ENCODE measurements at places on chromosomes 7 and 10.

DNA sequence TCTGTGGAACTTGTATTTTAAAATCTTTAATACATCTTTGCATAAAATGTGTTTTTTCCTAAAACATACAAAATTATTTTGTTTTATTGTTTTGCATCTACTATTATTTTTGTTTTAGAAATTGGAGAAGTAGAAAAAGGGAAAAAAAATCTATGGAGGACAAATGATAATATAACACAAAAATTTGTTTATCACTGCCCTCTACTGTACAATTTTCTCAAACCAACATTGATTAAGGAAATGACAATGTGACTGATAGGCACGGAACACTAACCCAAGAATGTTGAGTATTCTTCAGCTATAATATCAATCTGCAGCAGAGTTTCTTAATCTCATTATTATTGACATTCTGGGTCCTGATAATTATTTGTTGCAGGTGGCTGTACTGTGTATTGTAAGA is 9.5 kb upstream of the ING3 start:
- DNase-seq, result no peak

- no peak for DNase-seq
Observed at GRCh38 chr10:110324201-110324804, 19.6 kb upstream of the SMNDC1 start.

- DNase-seq, result no peak
Observed at GRCh38 chr10:1600861-1601260, 136.5 kb downstream of the ADARB2 start.

DNA sequence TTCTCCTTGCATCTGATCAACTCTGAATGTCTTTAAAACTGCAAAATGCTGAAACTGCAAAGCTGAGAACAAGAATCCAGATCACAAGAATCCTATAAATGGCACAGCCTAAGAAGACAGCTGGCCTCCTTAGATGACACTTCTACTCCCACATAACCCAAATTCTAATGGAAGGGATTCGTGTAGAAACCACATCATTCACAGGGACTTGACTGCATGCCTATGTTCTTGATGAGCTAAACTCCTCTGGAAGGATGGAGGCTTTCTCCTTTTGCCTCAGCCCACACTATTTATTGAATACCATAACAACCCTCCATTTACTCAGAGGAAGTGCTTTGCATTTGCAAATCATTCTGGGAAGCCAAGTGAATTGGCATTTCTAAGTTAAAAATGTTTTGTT is 252.5 kb upstream of the VWC2 start:
- DNase-seq, result no peak

- DNase-seq, result no peak
Observed at GRCh38 chr10:102501201-102502028, 1.1 kb downstream of the ACTR1A start.

DNA sequence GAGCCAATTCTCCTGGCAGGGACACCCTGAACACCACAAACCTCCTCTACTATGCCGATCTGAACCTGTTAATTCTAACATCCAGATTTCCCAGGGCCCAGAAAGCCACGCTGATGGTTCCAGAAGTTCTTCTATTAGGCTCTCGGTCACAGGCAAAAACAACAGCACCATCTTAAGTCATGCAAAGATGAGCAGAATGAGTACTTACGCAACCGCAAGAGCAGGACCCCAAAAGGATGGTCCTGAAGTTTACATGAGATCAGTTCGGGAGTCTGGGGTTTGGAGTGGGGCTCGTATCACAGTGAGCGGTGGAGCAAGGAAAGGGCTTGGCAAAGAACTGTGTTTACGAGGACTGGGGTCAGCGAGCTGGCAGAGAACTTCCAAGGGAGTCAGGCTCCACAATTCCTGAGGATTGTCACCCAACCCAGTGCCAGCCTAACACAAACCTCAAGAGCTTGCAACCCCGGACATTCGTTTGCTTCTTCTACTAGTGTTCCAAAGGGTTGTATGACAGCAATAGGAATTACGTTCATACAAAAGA is 532.6 kb downstream of the TNS3 start:
- no peak for DNase-seq

- no peak for DNase-seq
Observed at GRCh38 chr7:116588641-116589594, 64.1 kb downstream of the CAV1 start.

DNA sequence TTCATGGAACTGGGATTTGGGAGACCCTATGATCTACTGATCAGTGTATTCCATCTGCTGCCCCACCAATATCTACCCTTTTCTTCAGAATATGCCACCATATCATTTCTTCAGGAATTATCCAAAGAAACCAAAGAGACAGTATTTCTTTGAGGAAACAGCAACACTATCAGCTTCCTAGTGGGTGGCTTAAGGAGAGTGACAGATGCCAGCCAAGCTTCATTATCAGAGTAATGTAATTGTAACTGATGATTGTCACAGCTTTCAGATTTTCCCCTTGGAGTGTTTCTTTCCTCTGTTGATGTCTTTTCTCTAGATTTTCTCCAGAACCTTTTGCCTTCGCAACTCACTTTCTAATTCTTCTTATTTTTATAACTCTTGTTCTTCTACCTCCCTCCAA is 934.4 kb upstream of the LRRN3 start:
- DNase-seq, result no peak

- no peak for DNase-seq
Observed at GRCh38 chr7:27518561-27519350, 143.9 kb downstream of the HIBADH start.

GRCh38 chr7:130430841-130431666 is 9.8 kb downstream of the CEP41 start:
- no peak for DNase-seq

DNA sequence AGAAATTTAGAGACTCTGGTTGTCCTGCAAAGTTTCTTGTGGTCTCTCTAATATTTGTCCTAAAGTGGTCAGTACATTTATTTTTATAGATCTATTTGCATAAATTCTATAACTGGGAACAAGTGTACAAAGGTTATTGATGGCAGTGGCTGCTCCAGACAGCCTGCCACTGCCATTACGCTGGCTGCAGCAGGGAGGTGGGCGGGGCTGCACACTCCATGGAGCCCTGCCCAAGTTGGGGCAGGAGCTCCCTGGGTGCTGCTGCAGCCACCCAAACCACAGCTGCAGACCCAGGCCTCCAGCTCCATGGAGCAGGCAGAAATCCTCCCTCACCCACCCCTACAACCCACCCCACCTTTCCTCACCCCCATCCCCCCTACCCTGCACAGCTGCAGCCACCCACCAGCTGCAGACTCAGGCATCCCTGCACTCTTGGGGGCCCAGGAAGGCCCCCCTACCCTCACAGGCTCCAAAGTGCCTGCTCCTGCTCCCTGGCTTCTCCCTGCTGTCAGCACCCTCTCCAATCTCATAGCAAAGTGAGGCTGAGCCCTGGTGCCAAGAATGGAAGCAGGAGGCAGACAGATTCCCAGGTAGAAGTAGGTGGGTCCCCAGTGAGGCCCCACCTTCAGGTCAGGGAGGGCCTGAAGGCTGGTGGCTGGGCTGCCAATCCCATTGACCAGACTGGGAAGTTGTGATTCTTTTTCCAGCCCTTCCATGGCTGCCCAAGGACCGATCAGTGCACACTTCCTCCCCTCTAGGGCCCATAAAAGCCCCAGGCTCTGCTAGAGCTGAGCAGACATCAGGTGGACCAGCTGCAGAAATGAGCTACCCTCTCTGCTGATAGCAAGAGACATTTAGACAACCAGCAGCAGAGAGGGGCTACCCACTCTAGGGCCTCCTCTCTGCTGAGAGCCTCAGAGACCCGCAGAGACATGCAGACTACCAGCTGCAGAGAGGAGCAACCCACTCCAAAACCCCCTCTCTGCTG is 4.8 kb upstream of the CYP3A43 start:
- no peak for DNase-seq

- no peak for DNase-seq
Observed at GRCh38 chr10:68756766-68757165, 35.7 kb downstream of the CCAR1 start.

DNA sequence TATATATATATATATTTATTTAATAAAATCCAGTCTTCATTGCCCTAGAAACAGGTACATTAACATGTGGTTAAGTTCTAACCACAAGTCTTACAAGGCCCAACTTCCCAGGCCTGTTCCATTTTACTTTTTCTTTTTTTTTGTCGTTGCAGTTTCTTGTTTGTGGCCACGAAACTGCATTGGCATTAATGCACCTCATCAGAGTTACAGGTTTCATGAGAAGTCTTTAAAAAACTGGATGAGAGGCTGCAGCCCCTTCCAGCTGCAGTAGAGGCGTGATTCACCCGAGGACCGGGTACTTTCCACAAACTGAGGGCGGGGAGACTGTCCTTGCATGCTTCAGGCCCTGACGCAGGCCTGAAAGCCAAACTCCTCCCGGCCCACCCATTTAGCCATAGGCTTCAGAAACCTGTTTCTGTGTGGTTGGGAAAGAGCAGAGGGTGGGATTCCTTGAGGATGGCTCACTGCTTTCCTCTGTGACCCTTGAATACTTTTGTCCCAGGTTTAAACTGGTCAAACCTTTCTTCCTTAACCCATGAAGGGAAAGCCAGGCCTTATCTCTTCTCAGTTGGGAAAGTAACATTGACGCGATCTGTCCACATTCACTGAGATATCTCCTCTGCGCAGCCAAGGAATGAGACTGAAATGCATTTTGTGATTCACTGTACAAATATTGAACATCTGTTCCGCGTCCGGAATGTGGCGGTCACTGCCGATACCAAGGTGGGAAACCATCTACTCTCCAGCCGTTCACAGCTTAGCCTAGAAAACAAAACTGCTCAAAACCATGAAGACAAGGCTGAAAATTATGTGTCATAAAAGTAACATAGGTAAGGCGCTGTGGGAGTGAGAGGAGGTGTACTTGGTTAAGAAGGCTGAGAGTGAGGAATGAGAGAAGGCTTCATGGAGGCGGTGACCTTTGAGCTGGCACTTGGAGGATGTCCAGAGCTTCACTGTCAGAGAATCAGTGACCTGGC is 311.7 kb downstream of the GATA3 start:
- DNase-seq, result peak; percentile 33

- no peak for DNase-seq
Observed at GRCh38 chr7:45609180-45609579, 35.0 kb downstream of the ADCY1 start.

DNA sequence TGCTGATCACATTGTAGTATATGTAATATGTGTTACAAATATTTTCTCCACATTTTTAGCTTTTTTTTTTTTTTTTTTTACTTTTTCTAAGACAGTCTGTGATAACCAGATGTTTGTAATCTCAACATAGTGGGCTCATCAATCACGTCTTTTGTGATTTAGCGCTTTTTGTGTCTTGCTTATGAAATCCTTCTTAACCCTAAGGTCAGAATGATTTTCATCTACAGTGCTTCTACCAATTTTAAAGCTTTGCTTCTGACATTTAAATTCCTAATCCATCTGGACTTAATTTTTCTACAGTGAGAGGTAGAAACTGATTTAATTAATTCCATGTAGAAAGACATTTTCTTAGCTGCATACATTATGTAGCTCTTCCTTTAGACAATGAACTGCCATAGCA is 626.4 kb downstream of the TNS3 start:
- no peak for DNase-seq

DNA sequence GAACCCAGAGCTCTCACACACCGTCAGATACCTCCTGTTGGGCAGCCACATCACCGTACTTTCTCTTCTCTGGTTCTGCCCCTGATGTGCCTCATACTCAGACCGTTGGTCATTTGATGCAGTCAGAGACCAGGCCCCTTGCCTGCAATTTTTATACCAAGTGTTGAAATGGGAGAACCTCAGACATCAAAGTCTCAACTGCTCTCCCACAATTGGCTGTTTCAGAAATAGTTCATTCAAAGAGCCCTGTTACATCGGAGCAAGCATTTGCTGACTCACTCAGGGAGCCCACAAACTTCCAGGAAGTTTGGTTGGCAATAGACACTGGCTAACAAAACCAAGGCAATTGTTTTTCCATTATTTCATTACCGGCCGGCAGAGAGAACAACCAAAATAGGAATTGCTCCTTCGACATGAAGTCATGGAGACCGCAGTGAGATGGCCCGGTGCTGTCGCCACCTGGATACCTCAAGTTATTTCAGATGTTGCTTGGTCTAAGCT is 33.5 kb upstream of the ADAM12 start:
- DNase-seq, result no peak

GRCh38 chr7:138919216-138919615 is 62.0 kb downstream of the KIAA1549 start:
- no peak for DNase-seq

- no peak for DNase-seq
Observed at GRCh38 chr10:72648301-72648700, 22.4 kb upstream of the MICU1 start.

GRCh38 chr10:20158086-20158485 is 341.9 kb downstream of the PLXDC2 start:
- no peak for DNase-seq

DNA sequence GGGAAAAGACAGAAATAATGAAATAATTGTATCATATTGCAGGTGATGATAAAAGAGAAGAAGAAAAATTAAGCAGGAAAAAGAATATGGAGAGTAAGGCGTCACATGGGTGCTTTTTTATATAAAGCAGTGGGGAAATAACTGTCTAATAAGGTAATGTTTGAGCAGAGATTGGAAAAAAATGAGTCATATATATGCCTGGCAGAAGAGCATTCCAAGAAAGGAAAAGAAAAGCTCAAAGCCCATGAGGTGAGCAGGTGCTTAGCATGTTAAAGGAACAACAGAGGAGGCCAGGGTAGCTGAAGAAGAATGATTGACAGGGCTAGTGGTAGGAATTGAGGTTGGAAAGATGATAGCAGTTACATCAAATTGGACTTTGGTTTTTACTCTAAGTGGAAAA is 739.5 kb downstream of the SORCS1 start:
- DNase-seq, result no peak

GRCh38 chr7:26423436-26423835 is 131.8 kb downstream of the SNX10 start:
- DNase-seq, result no peak

DNA sequence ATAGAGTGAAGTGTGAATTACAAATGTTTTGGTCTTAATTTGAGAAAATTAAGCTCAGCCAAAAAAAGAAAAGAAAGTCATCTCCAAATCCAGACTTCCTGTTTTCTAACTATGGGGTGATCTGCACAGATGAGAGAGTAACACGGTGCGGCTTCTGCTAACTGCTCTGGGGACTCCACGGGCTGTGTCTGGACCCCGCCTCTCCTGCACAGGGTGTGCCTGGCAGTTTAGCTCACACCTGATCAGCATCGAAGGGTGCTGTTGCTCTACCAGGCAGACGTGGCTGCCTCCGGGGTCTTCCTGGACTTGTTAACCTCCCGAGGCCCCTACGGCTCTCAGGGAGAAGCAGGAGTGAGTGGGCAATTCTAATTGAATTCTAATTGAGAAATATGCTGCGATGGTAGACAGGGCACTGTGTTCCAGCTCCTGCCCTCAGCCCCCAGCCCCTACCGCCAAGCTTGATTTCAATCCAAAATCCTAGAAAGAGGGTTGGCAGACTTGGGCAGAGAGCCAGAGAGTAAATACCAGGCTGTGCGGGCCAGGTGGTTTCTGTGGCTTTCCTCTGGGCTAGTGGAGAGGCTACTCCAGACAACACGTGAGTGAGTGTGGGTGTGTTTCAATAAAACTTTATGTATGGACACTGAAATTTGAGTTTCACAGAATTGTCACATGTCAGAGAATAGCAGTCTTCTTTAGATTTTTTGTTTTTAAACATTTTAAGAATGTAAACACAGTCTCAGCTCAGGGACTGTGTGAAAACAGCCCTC is 13.4 kb downstream of the SHH start:
- DNase-seq, result no peak
